ENCODE measurements at places on chromosomes 2 and 18. TPM values are rescaled to one million over a fixed set of nuclear protein-coding genes. Genes with fewer than 3 reads are reported as not detected.

- DNase-seq: no peak
These were observed 42.8 kb upstream of the BAZ2B start for GRCh38 chr2:159658881-159659873.

- no peak for DNase-seq
These were observed 274.3 kb upstream of the TRIB2 start for GRCh38 chr2:12442476-12442847.

DNA sequence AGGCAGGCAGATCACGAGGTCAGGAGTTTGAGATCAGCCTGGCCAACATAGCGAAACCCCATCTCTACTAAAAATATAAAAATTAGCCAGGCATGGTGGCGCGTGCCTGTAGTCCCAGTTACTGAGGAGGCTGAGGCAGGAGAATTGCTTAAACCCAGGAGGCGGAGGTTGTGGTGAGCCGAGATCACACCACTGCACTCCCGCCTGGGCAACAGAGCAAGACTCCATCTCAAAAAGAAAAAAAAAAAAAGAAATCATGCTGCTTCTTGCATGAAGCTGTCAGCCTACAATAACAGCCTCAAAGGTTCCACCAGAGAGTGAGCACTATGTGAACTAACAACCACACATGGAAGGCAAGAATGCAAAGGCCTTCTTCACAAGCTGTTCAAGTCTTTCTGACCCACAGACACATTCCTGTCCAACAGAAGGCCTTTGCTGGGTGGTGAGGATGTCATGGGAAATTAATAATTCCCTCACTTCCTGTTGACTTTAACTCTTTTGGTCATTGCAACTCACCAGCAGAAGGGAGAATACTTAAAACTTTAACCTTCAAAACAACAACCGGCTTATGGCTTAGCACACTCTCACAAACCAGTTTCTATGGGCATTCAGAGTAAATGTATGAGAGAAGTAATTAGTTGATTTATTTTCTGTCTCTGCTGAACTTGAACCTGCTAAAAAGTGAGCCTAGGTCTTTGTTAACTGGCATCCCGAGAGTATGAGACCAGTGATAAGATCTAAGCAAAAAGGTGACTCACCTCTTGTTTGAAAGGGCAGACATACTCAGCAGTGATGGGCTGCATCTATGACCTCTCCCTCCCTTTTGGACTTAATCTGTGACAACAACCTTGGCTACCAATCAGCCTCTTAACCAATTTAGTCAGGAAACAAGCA is 11.8 kb downstream of the PLEKHM3 start:
- DNase-seq: peak; percentile 83

DNA sequence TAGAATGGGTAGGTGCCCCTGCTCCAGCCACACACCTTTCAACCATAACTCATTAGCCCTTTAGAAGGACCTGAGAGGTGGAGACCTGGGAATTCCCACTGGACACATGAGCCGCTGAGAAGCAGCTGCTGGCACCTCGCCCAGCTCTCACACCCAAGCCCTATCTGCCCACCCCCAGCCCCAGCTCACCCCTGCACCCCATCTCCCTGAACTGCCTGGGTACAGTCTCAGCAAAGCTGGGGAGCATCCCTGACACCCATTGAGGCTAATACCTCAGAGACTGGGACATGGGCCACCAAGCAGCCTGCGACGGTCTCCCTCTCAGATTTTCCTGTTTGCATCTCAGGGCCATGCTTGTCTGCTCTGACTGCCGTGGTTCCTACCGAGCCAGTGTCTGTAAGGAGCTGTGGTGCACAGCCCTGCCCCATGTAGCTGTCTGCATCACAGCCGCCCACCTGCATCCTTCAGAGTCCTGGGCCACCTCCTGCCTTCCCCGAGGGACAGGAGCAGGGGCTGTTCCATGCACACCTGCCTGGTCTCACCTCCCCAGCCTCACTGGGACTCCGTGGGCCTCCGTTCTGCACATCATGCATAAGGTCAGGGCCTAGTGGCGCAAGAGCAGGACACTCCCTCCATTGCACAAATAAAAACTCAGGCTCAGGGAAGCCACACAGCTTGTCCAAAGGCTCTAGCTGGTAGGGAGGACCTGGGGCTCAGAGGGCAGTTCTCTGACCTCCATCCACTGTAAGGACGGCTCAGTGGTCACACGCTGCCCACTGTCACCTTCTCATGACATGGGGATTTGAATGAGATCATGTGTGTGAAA is 90.0 kb downstream of the SEPTIN10 start:
- DNase-seq: no peak

DNA sequence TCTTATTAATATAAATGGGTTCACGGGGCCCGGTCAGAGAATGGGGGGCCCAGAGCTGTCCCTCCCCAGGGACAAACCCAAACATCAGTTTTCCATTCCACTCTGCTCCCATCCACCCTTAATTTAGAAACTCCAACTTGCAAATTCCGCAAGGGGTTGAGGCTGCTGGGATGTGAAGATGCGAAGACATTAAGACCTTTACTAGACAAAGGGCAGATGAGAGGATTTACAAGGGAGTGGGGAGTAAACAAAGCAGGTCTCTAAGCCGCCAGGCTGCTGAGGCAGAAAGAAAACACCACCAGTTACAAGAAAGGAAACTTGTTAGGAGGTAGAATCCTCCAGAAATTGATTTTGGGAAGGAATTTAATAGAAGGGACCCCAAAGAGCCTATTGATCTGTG is 33.1 kb downstream of the MARCO start:
- no peak for DNase-seq

DNA sequence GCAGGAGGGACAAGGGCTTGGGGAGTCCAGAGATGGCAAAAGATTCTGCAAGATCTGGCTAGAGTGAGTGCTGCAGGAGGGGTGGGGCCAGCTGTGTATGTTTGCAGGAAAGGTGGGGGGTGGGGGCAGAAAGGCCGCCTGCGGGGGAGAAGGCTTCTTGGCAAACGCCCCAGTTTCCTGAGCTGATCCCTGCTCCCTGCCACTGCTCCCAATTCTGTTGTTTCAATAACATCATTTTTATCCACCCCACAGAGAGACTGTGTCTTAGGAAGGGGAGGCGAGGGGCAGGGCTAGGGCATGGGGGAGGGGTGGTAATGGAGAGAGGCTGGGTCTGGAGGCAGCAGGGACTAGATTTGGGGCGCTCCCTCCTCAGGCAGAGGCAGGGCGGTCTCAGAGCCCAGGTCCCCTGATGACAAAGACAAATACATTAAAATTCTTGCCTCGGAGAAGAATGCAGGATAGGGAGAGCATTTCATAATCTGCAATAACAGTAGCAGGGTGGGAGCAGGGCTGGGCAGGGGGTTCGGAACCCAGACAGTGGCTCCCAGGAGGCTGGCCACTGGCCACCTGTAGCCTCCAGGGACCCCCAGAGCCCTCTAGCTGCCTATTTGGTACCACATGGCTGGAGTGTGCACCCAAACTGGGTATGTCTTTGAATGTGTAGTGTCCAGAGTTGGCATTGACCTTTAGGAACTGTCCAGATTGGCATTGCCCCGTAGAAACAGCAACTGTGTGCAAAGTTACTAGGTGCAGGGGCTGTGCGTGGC is 2.1 kb upstream of the WNT6 start:
- peak; percentile 50 for DNase-seq

REG3A gene
- not detected for total RNA-seq

DNA sequence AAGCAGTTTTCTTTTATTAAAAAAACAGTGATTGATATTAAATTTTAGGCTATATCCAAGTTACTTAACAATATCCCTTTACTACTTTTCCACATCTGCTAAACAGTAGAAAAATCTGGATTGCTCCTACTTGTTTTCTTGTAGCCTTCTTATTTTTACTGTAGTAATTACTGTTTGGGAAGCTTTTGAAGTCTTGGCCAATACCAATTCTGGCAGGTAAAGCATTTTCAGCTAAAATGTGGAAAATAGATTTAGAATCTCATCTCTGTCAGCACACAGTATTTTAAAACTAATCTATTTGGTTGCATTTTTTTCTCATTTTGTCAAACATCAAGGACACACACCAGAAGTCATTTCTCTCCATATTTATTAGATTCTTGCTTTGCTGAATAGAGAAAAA is 1485.7 kb upstream of the PIK3C3 start:
- DNase-seq: no peak

All from A172 (cell line).